Vagina (tissue), 2 donors: ENCODE measurements at places on chromosomes 3 and 15. TPM values are rescaled to one million over a fixed set of nuclear protein-coding genes. Genes with fewer than 3 reads are reported as not detected.

The ITIH3 gene
- 7.6 TPM for total RNA-seq

The CHRFAM7A gene
- total RNA-seq, result not detected

GRCh38 chr3:128426128-128426921, 40.4 kb downstream of the DNAJB8 start:
- H3K36me3 ChIP-seq, result no peaks in the 10 kb centered on the region
- no peak overlapping the region for H3K27ac ChIP-seq
- no peaks in the 10 kb centered on the region for H3K27me3 ChIP-seq
- DNase-seq, result no peak
- no peaks in the 10 kb centered on the region for H3K4me1 ChIP-seq

DNA sequence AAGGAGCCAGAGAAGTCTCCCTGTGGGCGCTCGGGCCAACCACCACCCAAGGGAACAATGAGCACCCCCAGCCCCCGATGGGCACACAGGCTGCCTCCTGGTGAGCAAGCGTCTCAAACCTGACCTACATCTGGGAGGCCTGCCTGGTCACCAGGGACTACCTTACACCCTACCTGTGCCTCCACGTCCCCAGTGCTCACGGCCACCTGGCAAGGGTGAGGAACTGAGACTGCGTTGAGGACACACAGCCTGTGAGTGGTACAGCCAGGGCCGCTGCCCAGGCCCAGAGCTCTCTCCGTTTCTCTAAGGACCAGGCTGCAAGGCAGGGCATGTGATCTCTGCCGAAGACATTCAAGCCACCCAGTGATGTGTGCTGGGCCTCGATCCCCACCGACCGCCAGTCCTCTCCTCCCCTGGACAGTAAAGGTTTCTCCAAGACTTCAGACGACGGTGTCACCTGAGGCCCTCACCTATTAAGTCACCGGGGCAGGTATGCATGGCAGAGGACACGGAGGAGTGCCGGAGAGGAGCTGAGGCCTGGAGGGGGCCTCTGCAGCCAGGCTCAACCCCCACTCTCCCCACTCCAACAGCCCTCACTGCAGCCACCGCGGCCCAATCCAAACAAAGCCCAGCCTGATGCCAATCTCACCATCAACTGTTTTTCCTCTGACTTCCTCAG, 2.8 kb downstream of the GOLGA8A start:
- H3K4me1 ChIP-seq, result peaks cover 14% of the 10 kb centered on the region
- no peak overlapping the region for H3K4me3 ChIP-seq
- H3K27ac ChIP-seq, result no peak overlapping the region
- no peaks in the 10 kb centered on the region for H3K36me3 ChIP-seq
- no peak for DNase-seq
- no peaks in the 10 kb centered on the region for H3K27me3 ChIP-seq

The FES gene
- total RNA-seq, result 47.4 TPM

- H3K36me3 ChIP-seq, result peaks cover 27% of the 10 kb centered on the region
- no peak overlapping the region for H3K27ac ChIP-seq
- no peak for DNase-seq
- H3K4me1 ChIP-seq, result no peaks in the 10 kb centered on the region
- no peaks in the 10 kb centered on the region for H3K27me3 ChIP-seq
Observed at GRCh38 chr3:121819236-121819635, 15.6 kb downstream of the IQCB1 start.

DNA sequence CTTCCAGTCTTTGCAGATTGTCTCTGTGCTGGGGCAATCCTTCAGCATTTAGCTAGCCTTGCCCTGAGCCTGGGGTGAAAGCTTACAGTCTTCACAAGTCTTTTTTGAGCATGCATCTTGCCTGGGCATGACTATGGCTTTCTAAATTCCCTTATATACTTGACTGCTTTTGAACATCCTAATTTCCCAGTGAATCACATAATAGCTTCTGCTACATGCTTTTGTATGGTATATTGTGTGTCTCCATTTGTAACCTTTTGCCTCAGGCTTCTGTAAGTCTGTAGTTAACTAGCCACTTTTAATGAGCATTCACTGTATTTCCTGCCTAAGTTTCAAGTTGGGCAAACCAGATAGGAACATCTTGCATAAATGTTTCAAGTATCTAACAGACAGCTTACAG, 76.8 kb downstream of the CHCHD4 start:
- H3K4me1 ChIP-seq, result peaks cover 13% of the 10 kb centered on the region
- no peak for DNase-seq
- no peaks in the 10 kb centered on the region for H3K27me3 ChIP-seq
- no peak overlapping the region for H3K4me3 ChIP-seq
- no peak overlapping the region for H3K27ac ChIP-seq

GRCh38 chr3:162863579-162863978, 1367.0 kb downstream of the OTOL1 start:
- H3K36me3 ChIP-seq, result no peaks in the 10 kb centered on the region
- H3K4me1 ChIP-seq, result no peaks in the 10 kb centered on the region
- no peak overlapping the region for H3K4me3 ChIP-seq
- no peaks in the 10 kb centered on the region for H3K27me3 ChIP-seq

The KIF23 gene
- 7.4 TPM for total RNA-seq

The PLXNB1 gene
- total RNA-seq, result 257 TPM

DNA sequence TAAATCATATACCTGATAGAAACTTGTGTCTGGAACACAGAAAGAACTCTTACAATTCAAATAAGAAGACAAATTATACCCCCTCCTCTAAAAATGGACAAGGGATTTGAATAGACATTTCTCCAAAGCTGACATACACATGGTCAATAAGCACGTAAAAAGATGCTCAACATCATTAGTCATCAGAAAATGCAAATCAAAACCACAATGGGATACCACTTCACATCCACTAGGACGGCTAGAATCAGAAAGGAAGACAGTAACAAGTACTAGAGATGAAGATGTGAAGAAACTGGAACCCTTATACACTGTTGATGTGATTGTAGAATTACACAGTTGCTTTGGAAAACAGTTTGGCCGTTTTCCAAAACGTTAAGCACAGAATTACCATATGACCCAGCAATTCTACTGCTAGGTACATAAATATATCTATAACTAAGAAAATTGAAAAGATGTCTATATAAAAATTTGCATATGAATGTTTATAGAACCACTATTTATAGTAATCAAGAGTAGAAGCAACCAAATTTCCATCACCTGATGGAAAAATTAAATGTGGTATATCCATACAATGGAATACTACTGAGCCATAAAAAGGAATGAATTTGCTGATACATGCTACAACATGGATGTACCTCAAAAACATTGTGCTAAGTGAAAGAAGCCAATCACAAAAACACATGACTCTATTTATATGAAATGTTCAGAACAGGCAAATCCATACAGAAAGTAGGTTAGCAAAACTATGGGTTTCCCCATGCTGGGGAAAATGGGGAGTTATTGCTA, 60.8 kb downstream of the GREM1 start:
- H3K4me1 ChIP-seq, result no peaks in the 10 kb centered on the region
- H3K27ac ChIP-seq, result no peak overlapping the region
- DNase-seq, result no peak
- no peaks in the 10 kb centered on the region for H3K36me3 ChIP-seq
- H3K4me3 ChIP-seq, result no peak overlapping the region

- no peak for DNase-seq
- no peak overlapping the region for H3K4me3 ChIP-seq
- no peaks in the 10 kb centered on the region for H3K36me3 ChIP-seq
- no peaks in the 10 kb centered on the region for H3K27me3 ChIP-seq
- H3K4me1 ChIP-seq, result peaks cover 15% of the 10 kb centered on the region
- peak overlapping the region; percentile 42 for H3K27ac ChIP-seq
Observed at GRCh38 chr3:73141525-73141924, 80.1 kb downstream of the EBLN2 start.

DNA sequence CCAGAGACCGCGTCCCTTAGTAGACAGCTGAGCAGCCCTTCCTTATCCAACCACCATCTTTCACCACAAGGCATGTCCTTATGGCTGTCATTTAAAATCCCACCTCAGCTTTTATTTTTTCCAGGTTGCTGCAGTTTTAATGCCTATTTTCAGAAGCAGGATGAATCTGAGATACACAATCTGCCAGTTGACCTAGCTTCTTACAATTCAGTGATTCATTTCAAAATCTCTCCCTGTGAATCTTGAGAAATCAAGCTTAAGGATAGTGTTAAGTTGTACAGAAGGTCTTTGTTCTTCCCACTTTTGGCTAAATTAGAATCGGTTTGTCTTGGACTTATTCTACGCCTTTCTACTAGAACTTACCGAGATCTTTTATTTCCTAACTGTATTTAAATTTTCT, 522.3 kb upstream of the CFAP20DC start:
- no peak for DNase-seq
- no peaks in the 10 kb centered on the region for H3K27me3 ChIP-seq
- no peaks in the 10 kb centered on the region for H3K36me3 ChIP-seq
- no peak overlapping the region for H3K4me3 ChIP-seq
- peaks cover 4% of the 10 kb centered on the region for H3K4me1 ChIP-seq

GRCh38 chr3:52068055-52068571, 11.7 kb upstream of the DUSP7 start:
- peaks cover 83% of the 10 kb centered on the region for H3K4me1 ChIP-seq
- H3K4me3 ChIP-seq, result no peak overlapping the region
- H3K36me3 ChIP-seq, result no peaks in the 10 kb centered on the region
- no peaks in the 10 kb centered on the region for H3K27me3 ChIP-seq

GRCh38 chr3:155448531-155448930, 155.0 kb upstream of the STRIT1 start:
- H3K27ac ChIP-seq, result no peak overlapping the region
- no peaks in the 10 kb centered on the region for H3K4me1 ChIP-seq
- no peaks in the 10 kb centered on the region for H3K27me3 ChIP-seq
- no peak for DNase-seq
- H3K4me3 ChIP-seq, result no peak overlapping the region

DNA sequence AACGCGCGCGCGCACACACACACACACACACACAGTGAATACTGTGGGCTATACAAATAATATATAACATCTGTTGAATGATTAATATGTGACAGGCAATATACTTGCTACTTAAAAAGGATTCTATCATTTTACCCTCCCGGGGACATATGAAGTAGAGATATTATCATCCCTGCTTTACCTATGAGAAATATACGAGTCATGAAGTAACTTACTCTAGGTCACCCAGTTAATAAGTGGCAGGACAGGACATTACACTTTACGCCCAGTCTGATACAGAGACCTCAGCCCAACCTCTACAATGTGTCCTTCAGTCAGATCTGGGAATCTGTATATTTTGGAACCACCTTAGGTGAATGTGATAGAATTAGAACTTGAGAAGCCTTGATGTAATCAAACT, 55.4 kb downstream of the CCDC54 start:
- peaks cover 16% of the 10 kb centered on the region for H3K4me1 ChIP-seq
- DNase-seq, result no peak
- no peaks in the 10 kb centered on the region for H3K27me3 ChIP-seq
- peak overlapping the region; percentile 82 for H3K4me3 ChIP-seq
- H3K27ac ChIP-seq, result no peak overlapping the region

DNA sequence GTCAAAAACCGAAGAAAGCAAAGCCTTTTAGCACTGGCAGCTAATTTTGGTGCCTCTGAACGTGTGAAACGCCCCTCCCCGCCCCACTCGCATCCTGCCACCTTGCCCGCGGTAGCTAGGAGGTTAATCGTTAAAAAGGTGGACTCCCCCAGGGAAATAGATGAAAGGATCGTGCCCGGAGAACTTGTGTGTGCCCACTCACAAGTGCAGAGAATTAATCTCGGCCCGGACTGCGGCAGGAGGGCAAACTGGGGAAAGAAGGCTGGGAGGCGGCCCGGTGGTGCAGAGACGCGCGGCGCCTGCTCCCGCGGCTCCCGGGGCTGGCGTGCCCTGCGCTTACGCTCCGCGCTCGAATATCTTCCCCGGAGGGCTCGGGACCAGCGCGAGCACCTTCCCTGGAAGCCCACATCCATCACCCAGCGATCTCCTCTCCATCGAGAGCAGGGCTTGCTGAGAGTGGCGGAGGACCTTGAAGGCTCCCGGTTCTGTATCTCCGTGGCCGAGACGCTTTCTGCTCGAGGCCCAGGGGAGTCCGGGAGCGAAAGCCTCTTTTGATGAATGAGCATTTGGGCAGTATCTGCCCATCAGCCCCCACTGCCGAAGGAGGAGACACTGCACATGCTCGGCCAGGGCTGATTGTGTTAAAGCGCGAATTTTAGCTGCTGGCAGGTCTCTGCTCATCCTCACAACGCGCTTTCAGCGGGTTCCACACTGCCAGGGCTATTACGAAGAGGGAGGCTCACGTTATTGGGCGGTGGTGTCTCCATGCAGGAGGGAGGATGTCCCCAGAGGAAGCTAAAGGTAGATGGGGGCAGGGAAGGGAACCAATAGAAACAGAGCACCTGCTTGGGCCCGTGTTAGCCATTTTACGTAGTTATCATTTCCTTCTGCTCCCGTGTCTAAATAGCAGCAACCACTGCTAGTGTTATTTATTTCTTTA, 1.3 kb upstream of the SPTSSB start:
- no peak for DNase-seq
- H3K4me3 ChIP-seq, result peak overlapping the region; percentile 53
- no peaks in the 10 kb centered on the region for H3K27me3 ChIP-seq

DNA sequence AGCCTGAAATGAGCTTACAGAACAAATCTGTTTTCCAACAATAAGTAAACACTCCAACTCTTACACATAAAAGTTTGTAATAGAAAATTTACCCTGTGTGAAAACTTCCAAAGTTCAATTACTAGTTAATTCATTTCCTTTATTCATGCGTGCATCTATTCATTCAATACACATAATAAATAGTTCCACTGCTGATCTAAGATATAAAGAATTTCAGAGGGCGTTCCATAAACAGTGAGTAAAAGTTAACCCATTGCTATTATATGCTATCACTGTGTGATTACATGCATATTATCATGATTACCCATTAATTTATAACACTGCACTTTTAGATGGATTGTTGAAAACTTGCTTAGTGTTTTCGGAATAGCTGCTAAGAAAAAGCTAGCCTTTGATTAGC, 36.2 kb upstream of the CFAP20DC start:
- H3K4me3 ChIP-seq, result no peak overlapping the region
- DNase-seq, result no peak
- no peaks in the 10 kb centered on the region for H3K4me1 ChIP-seq
- no peaks in the 10 kb centered on the region for H3K27me3 ChIP-seq

- no peak overlapping the region for H3K27ac ChIP-seq
- H3K27me3 ChIP-seq, result no peaks in the 10 kb centered on the region
- no peaks in the 10 kb centered on the region for H3K36me3 ChIP-seq
- no peak for DNase-seq
Observed at GRCh38 chr15:100141311-100142001, 200.3 kb downstream of the ADAMTS17 start.

GRCh38 chr15:101692801-101693598, 31.3 kb downstream of the TARS3 start:
- no peaks in the 10 kb centered on the region for H3K36me3 ChIP-seq
- H3K27ac ChIP-seq, result no peak overlapping the region
- no peaks in the 10 kb centered on the region for H3K27me3 ChIP-seq
- H3K4me1 ChIP-seq, result peaks cover 7% of the 10 kb centered on the region

GRCh38 chr15:69509131-69509530, 56.5 kb downstream of the RPLP1 start:
- no peaks in the 10 kb centered on the region for H3K27me3 ChIP-seq
- H3K4me1 ChIP-seq, result no peaks in the 10 kb centered on the region
- H3K36me3 ChIP-seq, result no peaks in the 10 kb centered on the region
- DNase-seq, result peak; percentile 72
- H3K4me3 ChIP-seq, result no peak overlapping the region

The TM4SF1 gene
- total RNA-seq, result 97.7 TPM

- H3K27me3 ChIP-seq, result no peaks in the 10 kb centered on the region
- no peak overlapping the region for H3K27ac ChIP-seq
- H3K4me1 ChIP-seq, result no peaks in the 10 kb centered on the region
- DNase-seq, result no peak
- H3K4me3 ChIP-seq, result no peak overlapping the region
Observed at GRCh38 chr3:139074565-139075115, 29.9 kb upstream of the PRR23C start.

- H3K27me3 ChIP-seq, result no peaks in the 10 kb centered on the region
- H3K36me3 ChIP-seq, result no peaks in the 10 kb centered on the region
- no peak overlapping the region for H3K27ac ChIP-seq
- peaks cover 11% of the 10 kb centered on the region for H3K4me1 ChIP-seq
- DNase-seq, result no peak
Observed at GRCh38 chr15:98938105-98938417, 69.5 kb downstream of the PGPEP1L start.
